ENCODE measurements at places on chromosomes 3 and 15. TPM values are rescaled to one million over a fixed set of nuclear protein-coding genes. Genes with fewer than 3 reads are reported as not detected.

- no peak for DNase-seq
Observed at GRCh38 chr3:116265976-116266584, 179.2 kb downstream of the LSAMP start.

- DNase-seq, result no peak
Observed at GRCh38 chr3:150194957-150195356, 213.1 kb upstream of the TSC22D2 start.

SLCO3A1 gene
- 5.6 TPM for total RNA-seq

DNA sequence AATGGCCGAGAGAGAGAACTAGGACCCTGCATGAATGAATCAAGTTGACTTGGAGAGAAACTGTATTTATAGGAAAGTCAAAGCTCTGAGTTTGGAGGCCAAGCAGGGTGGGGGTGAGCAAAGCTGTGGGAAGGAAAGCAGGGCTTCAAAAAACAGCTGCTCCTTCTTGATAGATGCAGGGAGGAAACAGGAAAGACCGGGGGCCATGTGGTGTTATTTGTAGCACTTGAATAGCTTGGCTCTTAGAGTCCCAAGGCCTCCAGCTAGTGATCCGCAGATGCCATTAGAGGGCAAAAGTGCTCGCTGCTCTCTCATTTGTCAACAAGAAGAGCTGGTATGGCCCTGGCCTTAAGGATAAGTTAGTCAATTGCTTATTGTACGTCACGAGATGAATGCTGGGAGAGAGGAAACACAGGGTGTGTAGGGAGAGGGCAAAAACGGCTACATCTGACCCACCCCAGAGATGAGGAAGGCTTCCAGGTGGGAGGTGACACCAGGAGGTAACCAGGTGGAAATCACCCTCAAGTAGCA is at the start of gene ALG1L2:
Gene ALG1L2 (plus strand): TSS at position 481 of the 531 bp plus-strand sequence. CDS start 186 bp downstream, outside the sequence.
- no peak for DNase-seq

LHFPL4 gene
- total RNA-seq, result 0.17 TPM

DNA sequence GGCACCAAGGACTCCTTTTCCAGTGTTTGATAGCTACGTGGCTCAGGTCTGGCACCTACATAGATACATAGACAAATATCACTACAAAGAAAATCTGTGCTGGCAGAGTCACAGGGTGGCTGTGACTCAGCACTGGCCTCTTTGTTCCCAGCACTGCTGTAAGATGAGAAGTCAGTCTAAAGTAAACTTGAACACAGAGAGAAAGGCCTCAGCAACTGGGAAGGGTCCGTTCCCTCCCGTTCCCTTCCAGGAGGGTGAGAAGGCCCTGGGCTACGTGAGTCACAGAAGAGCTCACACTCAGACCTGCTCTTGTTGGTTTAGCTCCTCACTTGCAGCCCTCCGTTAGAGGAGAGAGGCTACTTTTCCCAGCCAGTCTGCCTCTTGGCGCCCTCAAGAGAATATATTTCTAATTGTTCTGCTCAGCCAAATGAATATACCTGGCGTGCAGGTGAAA is 23.1 kb downstream of the ANXA2 start:
- no peak for DNase-seq

- no peak for DNase-seq
Observed at GRCh38 chr3:189911001-189911400, 209.7 kb downstream of the P3H2 start.

- DNase-seq, result no peak
Observed at GRCh38 chr15:46442901-46443590, 808.2 kb downstream of the SQOR start.

GRCh38 chr3:102181175-102181920 is 253.5 kb upstream of the ZPLD1 start:
- DNase-seq, result no peak

ADAMTSL3 gene
- 30.0 TPM for total RNA-seq

SRGAP3 gene
- total RNA-seq, result 8.6 TPM

GRCh38 chr15:74442604-74443003 is 8.8 kb upstream of the SEMA7A start:
- no peak for DNase-seq

DNA sequence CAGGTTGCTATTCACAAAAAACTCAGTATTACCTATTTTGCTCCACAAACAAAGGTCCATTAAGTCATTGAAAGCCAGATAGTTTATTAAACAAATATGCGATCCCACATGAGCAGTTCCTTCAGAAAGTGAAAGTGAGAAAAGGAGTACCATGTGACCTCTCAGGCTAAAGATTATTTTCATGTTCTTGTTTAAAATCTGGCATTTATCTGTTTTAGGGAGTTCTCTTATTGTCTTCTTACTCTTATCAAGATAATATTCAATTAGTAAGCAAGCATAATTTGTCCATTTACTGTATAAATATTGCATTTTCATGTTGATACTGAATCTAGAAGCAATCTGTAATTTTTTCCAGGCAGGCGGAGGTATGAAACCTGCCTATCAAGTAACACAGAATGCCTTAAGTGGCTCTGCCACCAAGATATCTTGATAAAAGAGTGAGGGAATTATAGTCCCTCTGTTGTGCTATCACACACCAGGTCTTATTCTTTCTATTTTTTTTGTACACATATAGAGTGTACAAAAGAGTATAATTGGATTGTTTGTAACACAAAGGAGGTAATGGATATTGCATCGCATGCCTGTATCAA is 20.1 kb upstream of the PLSCR5 start:
- DNase-seq, result no peak
